Activated CD4-positive, alpha-beta T cell treated with anti-CD3 and anti-CD28 coated beads, Interleukin-2, amount 10 ng/mL, durations not matched to agents 7 days and 5 days (primary cell): ENCODE measurements at places on chromosomes 3 and 15. TPM values are rescaled to one million over a fixed set of nuclear protein-coding genes. Genes with fewer than 3 reads are reported as not detected.

GRCh38 chr3:169278092-169278491, 385.4 kb downstream of the MECOM start:
- no peak for DNase-seq

DNA sequence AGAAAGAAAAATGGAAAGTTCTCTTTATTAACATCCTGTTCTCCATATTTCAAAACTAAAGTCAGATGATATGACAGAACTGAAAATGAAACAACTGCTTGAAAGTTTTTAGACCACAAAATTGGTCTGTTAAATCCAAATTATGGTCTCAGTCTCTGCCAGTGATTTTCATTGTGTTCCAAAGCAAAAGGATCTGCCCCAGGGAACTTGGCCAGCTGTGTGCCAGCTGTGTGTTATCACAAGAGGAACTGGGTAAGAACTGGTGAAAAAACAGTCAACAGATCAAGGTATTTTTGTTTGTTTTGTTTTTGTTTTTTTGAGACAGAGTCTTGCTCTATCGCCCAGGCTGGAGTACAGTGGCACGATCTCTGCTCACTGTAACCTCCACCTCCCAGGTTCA, 323.3 kb downstream of the CTNNB1 start:
- DNase-seq = no peak

DNA sequence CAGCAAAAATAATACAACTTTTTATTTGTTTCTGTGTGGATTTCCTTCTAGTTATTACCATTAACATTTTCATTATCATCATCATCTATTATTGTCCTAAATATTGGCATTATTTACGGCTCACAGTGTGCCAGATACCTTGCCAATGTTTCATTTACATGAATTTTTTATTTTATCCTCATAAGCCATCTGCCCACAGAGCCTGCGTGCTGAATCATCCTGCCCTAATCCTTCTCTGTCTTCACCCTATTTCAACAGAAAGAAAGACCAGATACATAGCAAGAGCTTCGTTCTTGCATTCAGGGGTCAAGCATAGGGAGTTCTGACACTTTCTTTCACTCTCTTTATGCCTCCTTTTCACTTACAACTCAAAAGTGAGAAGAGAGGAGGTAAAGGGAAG, 82.0 kb downstream of the KCNMB2 start:
- no peak for DNase-seq

GRCh38 chr15:76986743-76987142, 8.2 kb upstream of the PSTPIP1 start:
- DNase-seq = peak; percentile 33

DNA sequence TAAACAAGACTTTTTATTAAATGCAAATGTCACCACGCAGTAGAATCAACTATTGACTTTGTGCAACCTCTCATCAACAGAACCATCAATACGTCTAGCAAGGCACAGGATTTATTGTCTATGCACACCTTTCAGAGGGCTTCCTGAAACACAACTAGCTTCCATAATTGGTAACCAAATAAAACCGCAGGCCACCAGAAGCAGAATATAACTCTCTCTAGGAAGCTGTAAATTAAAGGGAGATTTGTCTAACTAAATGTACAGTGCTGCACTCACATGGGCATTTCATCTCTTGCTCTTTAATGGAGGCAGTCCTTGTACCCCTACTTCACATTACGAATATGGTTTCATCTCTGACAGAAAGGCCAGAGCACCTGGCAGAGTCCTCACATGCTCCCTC, 93.0 kb downstream of the FHIT start:
- DNase-seq = no peak

- DNase-seq = no peak
Measured at GRCh38 chr3:138473391-138473790, 39.0 kb downstream of the ESYT3 start.

GRCh38 chr3:161508852-161509477, 12.4 kb downstream of the OTOL1 start:
- no peak for DNase-seq

DNA sequence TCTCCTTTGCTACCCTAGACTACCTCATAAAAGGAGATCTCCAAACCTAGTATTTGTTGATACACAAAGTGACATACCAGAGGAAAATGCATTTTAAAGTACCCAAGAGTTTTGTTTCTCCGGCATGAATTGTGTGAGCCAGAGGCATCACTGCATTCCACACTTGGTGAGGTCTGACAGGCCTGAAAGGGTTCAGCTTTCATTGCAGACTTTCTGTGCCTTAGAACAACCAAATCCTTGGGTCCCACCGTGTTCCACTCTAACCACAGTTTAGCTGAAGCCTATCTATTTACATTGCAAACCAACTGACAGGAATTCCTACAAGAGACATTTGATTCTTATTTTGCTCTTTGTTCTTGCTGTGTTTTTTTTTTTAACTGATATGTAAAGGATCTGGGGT, 21.0 kb upstream of the EID1 start:
- no peak for DNase-seq

GRCh38 chr3:55658690-55659562, 171.8 kb upstream of the WNT5A start:
- DNase-seq = no peak

DNA sequence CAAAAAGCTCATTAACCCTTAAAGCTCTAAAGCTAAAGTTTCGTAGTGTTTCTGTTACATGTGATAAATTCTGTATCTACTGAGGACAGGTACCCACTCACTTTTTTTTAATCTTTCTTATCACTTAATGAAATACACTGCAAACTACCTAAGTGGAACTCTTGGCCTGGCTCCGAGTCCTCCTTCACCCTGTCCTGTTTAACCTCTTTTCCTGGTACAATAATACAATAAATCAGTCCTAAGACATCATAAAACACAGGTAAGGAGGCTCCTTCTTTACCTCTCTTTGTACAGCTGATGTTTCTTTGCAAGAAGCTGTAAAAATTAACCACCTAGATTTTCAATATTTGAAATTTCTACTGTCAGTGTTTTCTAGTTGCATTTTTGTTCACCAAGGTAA, 15.8 kb downstream of the SEMA6D start:
- no peak for DNase-seq

DNA sequence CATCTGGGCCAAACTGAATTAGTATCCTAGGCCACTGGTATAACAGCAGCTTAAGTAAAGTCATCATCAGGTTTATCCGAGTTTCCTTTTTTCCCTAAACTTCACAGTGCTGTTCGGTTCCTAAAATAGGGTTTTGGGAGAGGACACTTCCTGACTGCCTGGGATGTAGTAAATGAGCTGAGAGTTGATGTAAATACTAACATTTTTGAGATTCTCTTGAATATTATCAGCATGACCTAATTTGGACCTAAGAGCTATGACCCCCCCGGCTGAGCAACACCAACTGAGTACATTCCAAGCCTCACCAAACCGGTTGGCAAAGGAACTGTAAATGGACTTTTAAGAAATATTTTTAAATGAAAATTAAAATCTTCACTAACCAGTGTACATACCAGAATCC, 78.8 kb downstream of the IL5RA start:
- no peak for DNase-seq

- DNase-seq = no peak
Measured at GRCh38 chr15:99402014-99402729, 150.9 kb downstream of the LRRC28 start.

DNA sequence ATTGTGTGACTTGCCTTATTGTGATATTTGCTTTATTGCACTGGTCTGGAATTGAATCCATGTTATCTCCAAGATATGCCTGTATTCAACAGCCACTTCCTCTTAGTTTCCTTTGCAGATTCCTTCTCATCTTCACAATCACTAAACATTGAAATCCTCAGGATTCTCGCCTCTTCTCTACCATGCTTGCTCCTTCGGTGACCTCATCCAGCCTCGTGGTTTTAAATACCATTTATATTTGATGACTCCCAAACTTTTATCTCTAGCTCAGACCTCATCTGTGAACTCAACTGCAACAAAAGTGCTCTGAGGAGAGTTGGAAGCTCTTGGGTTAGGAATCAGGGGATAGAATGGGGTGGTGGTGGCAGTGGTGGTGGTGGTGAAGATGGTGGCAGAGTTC, 19.9 kb downstream of the POLR2M start:
- DNase-seq = no peak

DNA sequence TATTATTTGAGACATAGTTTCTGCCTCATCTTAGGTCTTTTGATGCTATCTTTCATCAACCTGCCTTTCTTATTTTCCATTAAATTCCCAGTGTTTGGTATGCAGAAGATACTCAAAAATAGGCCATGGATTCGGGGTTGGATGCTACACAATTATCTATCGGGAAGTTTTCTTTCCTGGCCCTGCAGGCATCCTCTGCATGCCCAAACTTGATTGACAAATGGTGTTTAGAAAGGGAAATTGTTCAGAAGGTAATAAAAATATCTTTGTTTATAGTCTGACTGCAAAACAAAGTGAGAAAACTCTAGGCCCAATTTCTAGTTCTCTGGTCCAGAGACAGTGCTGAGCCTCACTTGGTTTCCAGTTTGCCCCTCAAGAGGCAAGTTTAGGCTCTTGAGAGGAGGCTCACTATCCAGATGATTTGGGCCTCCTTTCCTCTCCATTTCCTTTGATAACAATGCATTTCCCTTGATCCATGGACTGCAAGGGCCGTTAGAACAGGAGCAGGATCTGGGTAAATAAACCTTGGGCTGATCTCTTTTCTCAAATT, 157.1 kb upstream of the DPH6 start:
- no peak for DNase-seq

Gene UBA5
- 37.8 TPM for total RNA-seq

Gene OR5K2
- not detected for total RNA-seq

Gene PFN2
- total RNA-seq = 0.50 TPM

Gene CRYBG3
- total RNA-seq = 5.3 TPM

Gene PLAAT1
- not detected for total RNA-seq

Gene SATB1
- 323 TPM for total RNA-seq

Gene GOLGA8R
- 3.4 TPM for total RNA-seq

Gene CFAP44
- 6.9 TPM for total RNA-seq

Gene CADPS
- not detected for total RNA-seq
